SW480 (cell line): ENCODE measurements at places on chromosomes 4 and X.

GRCh38 chr4:69038582-69038981 lies 57.7 kb upstream of the UGT2B7 start:
- no peak for DNase-seq

DNA sequence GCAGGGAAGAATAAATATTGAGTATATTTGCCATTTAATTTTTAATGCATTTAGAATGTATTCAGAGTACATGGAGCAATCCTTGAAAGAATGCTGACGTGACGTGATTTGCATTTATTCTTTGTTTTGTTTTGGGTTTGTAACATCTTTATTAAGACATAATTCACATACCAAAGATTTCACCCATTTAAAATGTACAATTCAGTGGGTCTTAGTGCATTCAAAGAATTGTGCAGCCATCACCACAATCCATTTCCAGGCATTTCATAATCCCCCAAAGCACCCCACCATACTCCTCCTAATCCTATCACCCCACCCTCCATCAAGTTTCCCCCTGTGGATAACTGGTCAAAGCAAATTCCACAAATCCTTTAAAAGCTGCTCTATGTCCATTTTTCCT lies 87.4 kb downstream of the FAM9B start:
- no peak for DNase-seq

- DNase-seq = peak; percentile 6
Measured at GRCh38 chr4:87442889-87443288, 20.5 kb downstream of the NUDT9 start.

DNA sequence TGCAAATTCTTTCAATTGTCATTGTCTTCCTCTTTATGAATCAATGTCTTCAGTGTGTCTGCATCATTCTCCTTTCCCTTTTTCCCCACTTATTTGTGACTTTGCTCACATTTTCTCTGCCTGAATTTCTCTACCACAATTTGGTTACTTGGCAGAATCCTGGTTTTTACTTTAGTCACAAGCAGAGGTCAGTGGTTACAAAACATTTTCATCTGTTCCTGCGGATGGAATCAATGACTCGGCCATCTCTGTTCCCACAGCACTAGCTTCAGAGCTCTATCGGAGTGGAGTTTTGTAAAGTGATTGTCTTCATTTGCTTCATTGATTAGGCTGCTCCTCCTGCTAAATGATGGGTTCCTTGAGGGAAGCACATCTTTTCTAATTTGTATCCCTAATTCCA lies 501.3 kb upstream of the AADAT start:
- DNase-seq = no peak

DNA sequence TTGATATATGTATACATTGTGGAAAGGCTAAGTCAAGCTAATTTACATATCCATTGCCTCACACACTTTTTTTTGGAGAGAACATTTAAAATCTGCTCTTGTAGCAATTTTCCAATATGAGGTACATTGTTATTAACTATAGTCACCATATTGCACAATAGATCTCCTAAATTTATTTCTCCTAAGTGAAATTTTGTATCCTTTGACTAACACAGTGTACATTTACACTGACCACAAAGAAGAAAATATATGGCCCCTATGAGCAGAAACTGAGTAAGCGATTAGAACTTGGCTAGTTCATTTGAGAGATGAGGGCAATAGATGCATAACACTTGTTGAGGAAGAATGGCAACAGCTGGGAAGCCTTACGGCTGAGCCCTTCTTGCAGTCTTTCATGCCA lies 20.3 kb upstream of the GUCY1B1 start:
- DNase-seq = no peak

DNA sequence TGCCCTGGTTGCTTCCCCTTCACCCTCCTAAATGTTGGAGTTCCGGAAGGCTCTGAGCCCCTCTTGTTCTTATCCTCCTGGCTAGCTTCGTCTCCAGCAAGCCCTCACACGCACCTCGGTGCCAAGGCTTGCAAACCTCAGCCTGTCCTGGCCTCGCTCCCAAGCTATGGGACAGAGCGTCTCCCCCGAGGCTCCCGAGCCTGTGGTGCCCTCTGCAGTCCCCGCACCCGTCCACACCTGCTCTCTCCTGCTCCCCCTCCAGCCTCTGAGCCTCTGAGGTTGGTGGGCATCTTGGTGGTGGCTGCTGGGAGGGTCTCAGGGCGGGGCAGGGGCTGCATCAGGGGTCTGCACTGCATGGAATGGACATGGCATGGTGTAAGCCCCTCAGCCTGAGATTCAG lies 63.2 kb downstream of the TRMT44 start:
- DNase-seq = no peak

GRCh38 chrX:68685685-68686084 lies 38.2 kb downstream of the STARD8 start:
- peak; percentile 12 for DNase-seq

DNA sequence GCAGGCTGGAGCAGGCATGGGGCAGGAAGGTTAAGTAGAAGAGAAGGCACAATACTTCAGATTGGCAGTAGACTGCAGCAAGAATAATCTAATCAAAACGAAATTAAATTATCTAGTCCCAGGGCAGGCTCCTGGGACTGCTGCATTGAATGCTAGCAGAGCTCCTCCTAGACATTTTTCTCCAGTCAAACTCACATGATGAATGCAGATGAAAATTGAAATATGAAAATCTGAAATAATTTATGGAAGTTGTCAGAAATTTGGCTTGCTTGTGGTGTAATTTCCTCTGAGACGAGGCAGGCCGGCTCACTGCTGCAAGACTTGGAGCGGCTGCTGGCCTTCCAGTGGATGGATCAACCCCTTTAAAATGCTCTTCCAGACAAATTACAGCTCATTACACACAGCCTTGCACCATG lies 78.0 kb upstream of the TMEM33 start:
- DNase-seq = no peak

DNA sequence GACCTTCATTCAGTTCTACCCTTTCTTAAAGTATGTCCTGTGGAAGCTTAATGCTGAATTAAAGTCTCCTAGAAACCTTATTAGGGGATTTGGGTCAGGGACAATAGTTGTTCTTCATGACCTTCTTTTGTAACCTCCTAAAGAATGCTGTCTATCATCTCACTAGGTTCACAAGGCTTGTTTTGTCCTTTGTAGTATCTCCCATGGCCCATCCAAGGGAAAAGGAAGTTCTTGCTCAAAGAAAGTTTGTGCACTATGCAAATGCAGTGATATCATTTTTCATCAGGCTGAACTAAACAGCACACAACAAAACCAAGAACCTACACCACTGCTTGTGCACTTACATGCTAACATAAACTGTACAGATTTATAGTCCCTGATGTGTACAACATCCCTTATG lies 46.6 kb upstream of the PGM2 start:
- DNase-seq = no peak

GRCh38 chr4:153427363-153428071 lies 38.6 kb upstream of the TMEM131L start:
- no peak for DNase-seq

DNA sequence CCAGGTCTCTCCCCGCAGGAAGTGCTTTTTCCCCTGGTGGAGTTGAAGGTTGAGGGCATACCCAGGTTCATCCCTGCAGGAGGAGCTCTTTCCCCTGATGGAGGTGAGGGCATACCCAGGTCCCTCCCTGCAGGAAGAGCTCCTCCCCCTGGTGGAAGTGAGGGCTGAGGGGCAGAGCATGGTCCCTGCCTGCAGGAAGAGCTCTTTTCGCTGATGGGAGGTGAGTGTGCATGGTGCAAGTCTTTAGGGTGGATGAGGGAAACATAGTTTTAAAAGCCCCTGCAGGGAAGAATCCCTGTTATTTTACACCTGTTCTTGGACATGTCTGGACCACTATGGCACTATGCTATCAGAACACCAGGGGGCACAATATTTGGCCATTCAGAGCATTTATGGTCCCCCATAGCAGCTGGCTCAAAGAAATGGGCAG lies 43.7 kb upstream of the PUDP start:
- DNase-seq = no peak

- no peak for DNase-seq
Measured at GRCh38 chr4:71293705-71294104, 45.1 kb upstream of the SLC4A4 start.

DNA sequence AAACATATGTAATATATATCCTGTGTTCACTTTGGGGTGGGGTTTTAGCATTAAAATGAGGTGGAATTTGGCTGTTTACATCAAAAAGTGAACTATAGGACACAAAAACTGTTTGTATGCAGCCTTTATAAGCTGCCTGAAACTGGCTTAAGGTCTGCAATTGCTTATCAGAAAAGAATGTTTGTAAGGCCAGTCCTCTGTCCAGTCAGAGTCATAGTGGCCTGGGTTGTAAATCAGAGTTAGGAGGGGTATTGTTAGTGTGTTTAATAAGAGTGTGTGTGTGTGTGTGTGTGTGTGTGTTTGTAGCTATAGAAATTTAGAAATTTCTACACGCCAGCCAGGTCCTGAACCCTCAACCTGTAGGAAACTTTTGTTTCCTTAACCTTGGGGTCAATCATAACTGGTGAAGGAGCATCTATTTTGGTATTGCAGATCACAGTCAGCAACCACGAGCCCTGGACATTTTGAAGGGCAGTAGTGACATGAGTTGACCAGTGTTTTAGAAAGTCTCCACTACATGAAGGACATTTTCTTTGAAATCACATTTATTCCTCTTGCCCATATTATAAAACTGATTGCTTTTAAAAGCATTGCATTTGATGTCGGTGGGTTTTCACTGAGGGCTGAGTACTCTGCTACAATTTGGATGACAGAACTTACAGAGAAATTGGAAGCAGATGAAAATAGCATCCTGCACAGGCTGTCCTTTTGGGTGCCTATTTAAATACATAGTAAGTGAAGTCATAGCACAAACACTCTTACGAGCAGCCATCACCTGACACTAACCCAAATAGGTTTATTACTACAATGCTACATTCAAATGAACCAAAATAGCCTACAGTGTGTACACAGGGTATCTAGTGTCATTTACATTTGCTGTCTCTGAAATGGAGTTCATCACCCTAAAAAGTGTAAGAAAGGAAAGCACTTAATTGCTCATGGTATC lies 11.2 kb upstream of the TMEM154 start:
- peak; percentile 14 for DNase-seq

DNA sequence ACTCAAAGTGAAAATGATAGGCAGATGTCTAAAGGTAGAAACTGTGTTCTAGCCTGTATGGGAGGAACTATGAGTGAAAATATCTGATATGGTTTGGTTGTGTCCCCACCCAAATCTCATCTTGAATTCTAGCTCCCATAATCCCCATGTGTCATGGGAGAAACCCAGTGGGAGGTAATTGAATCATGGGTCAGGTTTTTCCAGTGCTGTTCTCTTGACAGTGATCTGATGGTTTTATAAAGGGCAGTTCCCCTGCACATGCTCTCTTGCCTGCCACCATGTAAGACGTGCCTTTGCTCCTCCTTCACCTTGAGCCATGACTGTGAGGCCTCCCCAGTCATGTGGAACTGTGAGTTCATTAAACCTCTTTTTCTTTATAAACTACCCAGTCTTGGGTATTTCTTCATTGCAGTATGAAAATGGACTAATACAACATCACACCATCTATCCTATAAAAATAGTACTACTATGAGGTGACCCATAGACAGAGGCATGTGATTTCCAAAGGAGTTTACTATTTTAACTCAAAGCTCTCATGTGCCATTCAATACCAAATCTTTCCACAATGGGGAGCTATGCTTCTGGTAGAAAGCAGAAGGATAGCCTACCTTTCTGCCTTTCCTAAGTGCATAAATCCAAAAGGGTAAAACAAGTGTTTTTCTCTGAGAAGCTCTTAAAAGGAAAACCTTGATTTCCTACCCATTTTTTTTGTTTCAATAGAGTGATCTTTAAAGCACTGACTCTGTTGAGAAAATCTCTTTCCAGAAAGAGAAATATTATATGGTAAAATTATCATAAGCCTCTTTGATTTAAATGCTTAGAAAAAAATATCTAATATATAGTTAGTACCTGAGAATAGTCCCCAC lies 38.8 kb downstream of the SEC31A start:
- peak; percentile 8 for DNase-seq

DNA sequence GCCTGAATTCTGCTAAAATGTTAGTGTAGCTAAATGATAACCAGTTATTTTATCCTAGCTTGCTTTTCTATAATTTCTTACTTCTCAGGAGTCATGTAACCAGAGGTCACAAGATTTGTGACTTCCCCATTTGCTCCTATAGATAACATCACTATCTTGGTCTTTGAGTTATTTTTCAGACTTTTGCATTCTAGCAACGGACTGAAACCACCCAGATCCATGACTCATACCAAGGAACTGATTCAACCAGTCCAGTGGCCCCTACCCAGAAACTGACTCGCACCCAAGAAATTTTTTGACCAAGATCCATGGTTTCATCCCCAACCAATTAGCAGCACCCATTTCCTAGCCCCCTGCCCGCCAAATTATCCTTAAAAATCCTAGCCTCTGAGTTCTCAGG lies 50.0 kb downstream of the IQCM start:
- DNase-seq = no peak
